CD4-positive, alpha-beta memory T cell (primary cell): ENCODE measurements at places on chromosomes 3 and 15. TPM values are rescaled to one million over a fixed set of nuclear protein-coding genes. Genes with fewer than 3 reads are reported as not detected.

DNA sequence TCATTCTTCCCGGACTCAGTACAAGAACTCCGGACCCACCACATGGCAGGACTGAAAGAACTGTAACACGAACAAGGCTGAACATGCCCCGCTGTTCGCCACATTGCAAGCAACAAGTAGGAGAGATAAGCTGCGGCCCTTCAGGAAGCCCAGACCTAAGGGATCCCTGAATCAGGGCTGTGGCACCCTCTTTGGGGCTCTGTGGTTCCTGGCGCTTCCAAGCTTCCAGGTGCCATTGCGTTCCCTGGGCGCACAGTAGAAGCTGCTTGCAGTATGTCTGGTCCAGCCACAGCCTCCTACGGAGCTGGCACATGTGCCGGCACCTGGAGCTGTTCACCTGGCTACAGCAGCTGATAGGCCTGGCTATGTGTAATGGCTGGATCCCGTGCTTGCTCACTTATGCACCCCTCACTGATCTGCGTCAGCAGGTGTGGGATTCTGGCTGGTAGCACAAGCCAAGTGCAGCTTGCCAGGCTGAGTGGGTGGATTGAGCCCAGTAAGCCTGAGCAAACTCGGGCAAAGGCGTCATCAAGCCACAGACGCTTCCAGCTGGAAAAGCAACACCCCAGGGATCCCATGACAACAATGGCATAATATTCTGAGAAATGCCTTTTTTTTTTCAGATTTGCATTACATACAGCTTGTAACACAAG lies 748.6 kb upstream of the GBE1 start:
- H3K4me1 ChIP-seq = no peaks in the 10 kb centered on the region
- no peak overlapping the region for H3K27ac ChIP-seq
- H3K36me3 ChIP-seq = no peaks in the 10 kb centered on the region

GRCh38 chr3:257826-258225 lies 61.3 kb downstream of the CHL1 start:
- no peak for DNase-seq
- no peaks in the 10 kb centered on the region for H3K4me1 ChIP-seq
- H3K36me3 ChIP-seq = no peaks in the 10 kb centered on the region

DNA sequence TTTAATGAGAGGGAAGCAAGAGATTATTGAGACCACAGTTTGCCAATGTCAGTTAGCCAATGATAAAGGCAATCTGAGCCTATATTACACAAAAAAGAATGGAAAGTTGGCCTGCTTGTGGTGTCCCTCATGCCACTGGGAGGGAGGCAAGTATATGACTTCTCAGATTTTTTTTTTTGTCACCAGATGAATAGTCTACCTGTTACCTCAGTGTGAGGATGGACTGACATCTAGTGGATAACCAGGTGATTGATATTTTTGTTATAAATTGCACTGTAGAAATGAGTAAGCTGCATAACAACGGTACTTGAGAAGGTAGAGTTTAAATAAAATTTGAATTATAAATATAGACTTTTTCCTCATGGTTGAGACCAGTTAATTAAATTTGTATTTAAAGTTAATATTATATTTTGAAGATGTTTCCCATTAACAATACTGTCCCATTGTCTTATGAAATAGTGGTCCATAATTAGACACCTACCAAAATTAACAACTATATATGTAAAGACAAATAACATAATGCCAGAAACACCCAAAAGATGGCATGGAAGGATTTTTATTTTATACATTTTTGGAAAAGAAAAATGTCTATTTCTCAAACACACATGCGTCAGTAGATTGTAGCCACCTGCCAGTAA lies 237.8 kb upstream of the GADL1 start:
- DNase-seq = peak; percentile 47
- no peak overlapping the region for H3K4me3 ChIP-seq
- no peaks in the 10 kb centered on the region for H3K27me3 ChIP-seq
- no peaks in the 10 kb centered on the region for H3K4me1 ChIP-seq
- H3K36me3 ChIP-seq = no peaks in the 10 kb centered on the region
- no peak overlapping the region for H3K27ac ChIP-seq

DNA sequence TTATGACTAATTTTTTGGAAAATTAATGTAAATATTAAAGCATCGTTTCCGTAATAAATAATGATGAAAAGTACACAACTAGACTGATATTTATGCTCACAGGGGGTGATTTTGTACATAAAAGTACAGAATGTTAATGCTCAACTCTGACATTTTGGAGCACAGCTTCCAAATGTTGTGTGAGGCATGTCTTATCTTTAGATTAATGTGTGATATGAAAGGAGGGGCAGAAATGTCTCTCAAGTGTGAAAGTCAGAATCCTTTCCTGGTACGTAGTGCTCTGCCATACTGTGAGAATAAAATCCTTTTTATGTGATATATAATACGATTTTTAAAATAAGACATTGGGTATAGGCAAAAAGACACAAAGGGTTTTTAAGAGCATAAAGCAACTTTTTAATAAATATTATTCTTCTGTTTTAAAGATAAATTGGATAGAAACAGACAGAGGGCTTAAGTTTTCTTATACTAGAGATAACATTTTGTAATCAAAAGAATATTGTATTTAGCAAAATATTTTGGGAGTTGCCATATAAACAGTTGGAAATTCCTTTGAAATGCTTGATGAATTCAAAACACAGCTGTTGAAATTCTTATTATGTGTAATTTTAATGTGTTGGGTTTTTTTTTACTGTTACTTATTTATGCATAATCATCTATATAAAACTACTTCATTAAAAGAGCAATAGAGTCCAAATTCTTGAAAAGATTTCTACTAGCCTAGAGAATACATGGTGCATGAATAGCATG lies 389.7 kb downstream of the RAP2B start:
- H3K36me3 ChIP-seq = no peaks in the 10 kb centered on the region
- DNase-seq = no peak
- H3K4me3 ChIP-seq = no peak overlapping the region

DNA sequence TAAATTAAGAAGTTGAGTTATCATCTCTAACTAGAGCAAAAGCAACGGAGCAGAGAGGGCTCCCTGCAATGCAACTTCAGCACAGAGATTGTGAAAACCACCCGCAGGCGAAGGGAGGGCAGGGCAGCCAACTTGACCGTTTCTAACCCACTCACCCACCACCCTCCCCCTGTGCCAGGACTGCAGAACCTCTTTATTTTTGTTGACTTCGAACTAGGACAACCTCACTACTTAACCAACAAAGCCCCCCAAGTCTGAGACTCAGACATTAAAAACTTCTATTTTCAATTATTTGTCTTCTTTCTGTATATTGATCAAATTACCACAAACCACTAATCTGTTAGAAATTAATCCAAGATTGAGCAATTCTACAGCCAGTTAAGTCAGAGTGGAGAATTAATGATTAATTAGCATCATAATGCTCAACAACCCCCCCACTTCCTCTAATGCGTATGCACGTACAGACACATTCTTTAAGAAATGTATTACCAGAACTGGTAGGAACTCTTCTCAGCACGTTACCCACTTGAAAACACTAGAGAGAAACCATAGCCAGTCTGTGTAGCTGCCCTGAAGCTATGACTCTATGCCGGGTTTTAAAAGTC lies 2.0 kb downstream of the MGLL start:
- H3K27ac ChIP-seq = no peak overlapping the region
- no peak overlapping the region for H3K4me3 ChIP-seq
- no peak for DNase-seq

DNA sequence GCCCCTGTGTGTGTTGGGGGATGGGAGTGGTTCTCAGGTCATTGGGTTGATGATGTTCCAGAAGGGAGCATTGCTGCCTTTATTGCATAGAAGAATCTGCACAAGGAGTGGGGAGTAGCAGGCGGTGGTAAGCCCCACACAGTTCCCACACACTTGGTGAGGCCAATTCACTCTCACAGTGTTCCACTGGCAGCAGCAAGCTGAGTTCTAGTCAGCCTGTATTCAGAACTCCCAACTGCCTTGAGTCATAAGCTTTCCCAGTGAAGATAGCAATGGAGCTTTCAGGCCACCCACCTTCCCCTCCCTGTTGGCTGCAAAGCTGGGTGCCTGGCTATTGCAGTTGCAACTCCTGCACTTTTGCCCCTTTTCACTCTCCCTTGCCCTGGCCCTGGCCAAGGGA lies 181.1 kb upstream of the RBMS3 start:
- H3K4me3 ChIP-seq = no peak overlapping the region
- no peaks in the 10 kb centered on the region for H3K4me1 ChIP-seq
- no peak overlapping the region for H3K27ac ChIP-seq
- no peak for DNase-seq

GRCh38 chr3:196219194-196219969 lies 3.0 kb downstream of the SLC51A start:
- H3K36me3 ChIP-seq = no peaks in the 10 kb centered on the region
- H3K4me3 ChIP-seq = peak overlapping the region; percentile 39
- H3K27me3 ChIP-seq = no peaks in the 10 kb centered on the region
- peak; percentile 58 for DNase-seq
- H3K27ac ChIP-seq = peak overlapping the region; percentile 16

DNA sequence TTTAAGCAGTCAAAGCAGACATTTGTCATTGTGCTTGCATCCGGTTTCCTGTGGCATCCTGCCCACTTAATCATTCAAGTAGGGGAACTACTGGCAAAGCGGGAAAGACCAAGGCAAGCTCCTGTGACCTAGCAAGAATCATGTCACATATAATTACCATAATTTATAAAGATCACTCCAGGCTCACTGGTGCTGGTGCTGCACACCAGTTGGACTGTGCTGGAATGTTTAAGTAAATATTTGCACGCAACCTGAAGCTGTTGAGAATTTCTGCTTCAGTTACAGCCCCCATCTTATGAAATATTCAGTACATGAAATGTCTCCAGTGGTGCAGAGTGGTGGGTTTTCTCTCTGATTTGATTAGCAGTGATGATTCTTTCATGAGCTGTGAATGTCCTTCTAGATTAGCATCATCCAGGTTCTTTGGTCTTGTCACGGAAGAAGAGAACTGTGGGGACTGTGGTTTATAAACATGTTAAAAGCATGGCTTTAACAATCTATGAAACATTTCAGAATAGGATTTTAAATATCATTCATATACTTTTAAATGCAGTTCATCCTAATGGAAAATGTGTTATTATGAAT lies 621.3 kb upstream of the EPHA6 start:
- H3K4me1 ChIP-seq = no peaks in the 10 kb centered on the region
- no peak overlapping the region for H3K27ac ChIP-seq
- no peak overlapping the region for H3K4me3 ChIP-seq
- no peaks in the 10 kb centered on the region for H3K27me3 ChIP-seq

Gene VILL
- total RNA-seq = 41.7 TPM

Gene WDR73
- total RNA-seq = 39.4 TPM

Gene LRRC34
- total RNA-seq = 0.33 TPM

Gene ZNF662
- 2.7 TPM for total RNA-seq
